ENCODE measurements at places on chromosomes 3 and 15.

- DNase-seq = no peak
Measured at GRCh38 chr3:25036633-25037032, 391.4 kb upstream of the RARB start.

GRCh38 chr3:177589911-177590381 is 392.7 kb upstream of the TBL1XR1 start:
- no peak for DNase-seq

GRCh38 chr15:44813231-44813630 is 76.9 kb downstream of the TRIM69 start:
- no peak for DNase-seq

- DNase-seq = no peak
Measured at GRCh38 chr15:72784456-72784876, 908 bp upstream of the ADPGK start.

DNA sequence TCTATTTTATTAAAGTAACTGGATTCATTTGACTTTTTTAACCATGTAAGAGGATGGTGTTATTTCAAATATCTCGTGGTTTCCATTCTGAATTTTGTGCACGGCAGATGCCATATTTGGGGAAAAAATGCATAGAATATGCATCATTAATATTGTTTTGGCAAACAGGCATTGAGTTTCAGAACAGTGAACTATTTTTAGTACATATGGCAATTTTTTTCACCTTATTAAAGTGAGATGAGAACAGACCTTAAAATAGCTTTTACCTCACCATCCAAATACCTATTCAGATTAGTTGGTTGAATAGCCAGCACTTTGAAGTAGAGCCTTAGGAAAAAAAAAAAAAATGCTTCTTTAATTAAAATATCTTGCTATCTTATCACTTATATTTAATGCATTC is 117.3 kb upstream of the FLNB start:
- DNase-seq = no peak

- no peak for DNase-seq
Measured at GRCh38 chr3:103048068-103048722, 613.4 kb downstream of the ZPLD1 start.

GRCh38 chr3:188817935-188818269 is 353.9 kb upstream of the TPRG1 start:
- DNase-seq = no peak

DNA sequence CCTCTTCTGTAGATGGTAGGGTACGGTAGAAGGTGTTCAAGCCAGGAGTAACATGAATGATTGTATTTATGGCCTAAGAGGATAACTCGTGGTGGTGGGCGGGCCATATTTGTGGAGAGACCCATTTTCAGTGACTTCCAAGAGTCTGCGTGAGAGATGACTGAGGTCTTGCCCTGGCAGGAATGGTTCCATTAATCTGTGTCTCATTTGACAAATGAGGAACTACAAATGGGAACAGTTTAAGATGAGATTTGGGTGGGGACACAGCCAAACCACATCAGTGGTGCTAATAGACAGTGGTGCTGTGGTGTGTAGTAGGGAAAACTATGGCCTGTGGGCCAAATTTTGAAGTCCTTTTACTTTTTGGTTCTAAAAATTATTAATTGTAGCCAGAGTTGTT is 47.1 kb downstream of the FLNB start:
- no peak for DNase-seq

GRCh38 chr3:74124782-74125181 is 489.7 kb downstream of the CNTN3 start:
- no peak for DNase-seq

- no peak for DNase-seq
Measured at GRCh38 chr3:114128231-114128630, 50.6 kb downstream of the DRD3 start.

- peak; percentile 82 for DNase-seq
Measured at GRCh38 chr3:49165771-49166751, at the start of gene CCDC71. CCDC71 (minus strand) TSS chr3:49166331; CDS start chr3:49164208, 2,123 bp downstream.

- no peak for DNase-seq
Measured at GRCh38 chr3:188518416-188518815, 364.5 kb downstream of the LPP start.

GRCh38 chr3:188646592-188646991 is 492.6 kb downstream of the LPP start:
- no peak for DNase-seq

DNA sequence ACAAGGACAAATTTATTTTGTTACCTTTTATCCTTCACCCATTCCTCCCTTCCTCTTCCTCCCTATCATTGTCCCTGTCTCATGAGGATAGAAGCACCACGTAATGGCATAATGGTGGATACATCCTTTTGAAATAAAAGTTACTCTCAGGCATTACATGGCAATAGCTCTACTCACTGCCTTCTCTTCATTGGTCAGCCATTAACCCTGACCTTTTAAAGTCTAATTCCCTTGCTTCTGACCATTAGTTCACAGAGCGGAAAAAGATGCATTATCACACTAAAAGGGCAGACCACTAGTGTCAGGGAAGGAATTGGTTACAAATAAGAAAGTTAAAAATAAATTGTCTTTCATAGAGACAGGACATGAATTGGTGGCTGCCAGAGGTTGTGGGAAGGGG is 54.6 kb upstream of the EIF1B start:
- DNase-seq = no peak

GRCh38 chr3:112894258-112894657 is 47.6 kb upstream of the CD200R1L start:
- no peak for DNase-seq

- DNase-seq = no peak
Measured at GRCh38 chr3:23481616-23482278, 278.6 kb downstream of the UBE2E2 start.

DNA sequence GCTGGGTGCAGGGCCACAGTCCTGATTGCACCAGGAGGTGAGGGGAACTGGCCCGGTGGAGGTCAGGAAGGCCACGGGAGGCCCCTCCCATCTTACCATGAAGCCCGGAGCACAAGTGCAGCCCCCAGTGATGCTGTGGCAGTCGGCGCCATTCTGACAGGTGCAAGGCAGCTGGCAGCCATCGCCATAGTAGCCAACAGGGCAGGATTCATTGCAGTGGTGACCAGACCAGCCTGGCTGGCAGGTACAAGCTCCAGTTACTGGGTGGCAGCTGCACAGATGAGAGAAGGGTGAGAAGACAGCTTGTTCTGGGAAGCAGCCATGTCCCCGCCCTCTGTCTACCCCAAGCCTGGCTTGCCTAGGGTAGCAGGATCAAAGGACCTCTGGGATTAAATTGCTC is 88.2 kb downstream of the RAB11A start:
- no peak for DNase-seq

- peak; percentile 90 for DNase-seq
Measured at GRCh38 chr3:9932843-9933560, 632 bp upstream of the CRELD1 start.

GRCh38 chr15:94493176-94493575 is 261.8 kb downstream of the MCTP2 start:
- no peak for DNase-seq

DNA sequence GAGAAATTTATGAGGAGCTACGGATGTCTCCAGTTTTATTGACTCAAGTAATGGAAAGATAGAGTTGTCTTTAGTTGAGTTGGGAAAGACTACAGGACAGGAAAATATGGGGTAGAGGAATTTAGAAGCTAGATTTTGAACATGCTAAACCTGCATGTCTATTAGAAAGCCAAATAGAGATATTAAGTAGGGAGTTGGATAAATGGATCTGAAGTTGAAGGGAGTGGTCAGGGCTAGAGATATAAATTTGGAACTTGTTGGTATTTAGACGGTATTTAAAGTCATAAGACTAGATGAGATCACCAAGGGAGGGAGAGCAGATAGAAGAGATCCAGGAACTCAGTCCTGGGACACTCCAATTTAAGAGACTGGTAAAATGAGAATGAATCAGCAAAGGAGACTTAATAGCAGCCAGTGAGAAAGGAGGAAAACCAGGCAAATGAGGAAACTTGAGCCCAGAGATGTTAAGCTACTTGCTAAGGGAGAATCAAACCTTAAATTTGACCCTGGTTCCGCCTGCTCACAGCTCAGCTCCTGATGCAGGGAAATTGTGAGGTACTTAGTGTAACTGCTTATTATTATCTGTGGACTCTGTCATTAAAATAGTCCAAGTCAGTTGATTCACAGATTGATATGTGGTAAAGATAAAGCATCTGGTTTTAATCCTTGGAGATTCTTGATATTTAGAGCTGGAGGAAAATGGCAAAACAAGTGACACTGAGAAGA is 35.8 kb downstream of the ABI3BP start:
- DNase-seq = no peak

DNA sequence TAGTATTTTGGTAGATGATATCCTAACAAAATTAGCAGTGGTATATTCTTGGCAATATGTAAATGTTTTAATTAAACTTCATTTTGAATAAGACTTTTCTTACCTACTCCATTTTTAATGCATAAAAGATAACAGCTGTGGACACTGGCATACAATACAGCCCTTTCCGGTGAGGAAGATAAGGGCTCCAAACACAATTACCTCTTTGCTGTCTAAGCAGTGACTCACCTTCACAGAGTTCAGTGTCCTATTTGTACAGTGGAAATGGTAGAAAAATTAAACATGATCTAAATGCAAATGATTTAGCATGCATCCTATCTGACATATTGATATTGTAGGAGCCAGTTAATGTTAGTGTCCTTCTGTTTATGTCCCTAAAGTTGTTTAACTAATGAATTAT is 969.4 kb downstream of the PLOD2 start:
- no peak for DNase-seq

- no peak for DNase-seq
Measured at GRCh38 chr3:166484470-166484869, 647.2 kb upstream of the BCHE start.

DNA sequence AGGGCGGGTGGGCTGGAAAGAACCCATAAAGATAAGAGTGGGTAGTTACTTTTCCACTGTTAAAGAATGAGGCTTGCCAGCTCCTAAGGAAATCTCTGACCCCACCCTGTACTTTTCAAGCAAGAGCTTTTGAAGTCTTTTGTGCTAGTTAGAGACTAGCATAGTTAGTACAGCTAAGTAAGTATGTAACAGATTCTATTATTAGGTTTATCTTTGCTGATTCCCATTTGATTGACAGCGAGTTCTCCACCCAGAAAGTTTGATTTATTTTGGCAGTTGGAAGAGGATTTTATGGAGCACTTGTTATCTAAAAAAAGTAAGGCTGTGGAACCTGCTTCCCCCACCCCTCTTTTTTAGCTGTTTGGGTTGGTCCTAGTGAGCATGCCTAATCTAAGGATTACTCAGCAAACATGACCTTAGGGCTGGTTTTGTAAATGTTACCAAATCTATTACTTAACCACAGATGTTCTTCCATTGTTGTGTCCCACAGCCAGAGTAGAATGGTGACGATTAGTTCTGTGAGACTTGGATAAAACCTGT is 57.6 kb downstream of the FNDC3B start:
- DNase-seq = no peak

- no peak for DNase-seq
Measured at GRCh38 chr3:122183521-122183892, at the start of gene CASR. CASR (plus strand) TSS chr3:122183668; CDS start chr3:122254190, 70,522 bp downstream.

DNA sequence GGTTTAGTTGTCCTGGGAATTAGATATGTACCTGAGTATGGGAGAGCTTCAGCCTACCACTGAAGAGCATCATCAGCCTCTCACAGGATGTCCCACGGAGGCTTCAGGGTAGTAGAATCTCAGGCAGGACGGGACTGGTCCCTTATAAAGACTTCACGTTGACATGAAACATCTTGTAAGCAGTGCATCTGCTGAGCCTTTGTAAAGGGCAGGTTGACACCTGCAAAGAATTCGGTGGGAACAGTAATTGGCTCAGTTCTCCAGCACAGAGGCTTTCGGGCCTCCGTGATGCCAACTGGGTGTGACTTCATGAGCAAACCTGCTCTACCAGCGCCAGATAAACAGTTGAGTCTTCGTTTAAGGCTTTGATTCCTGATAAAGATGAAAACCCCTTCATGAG is 26.9 kb upstream of the AVEN start:
- no peak for DNase-seq

DNA sequence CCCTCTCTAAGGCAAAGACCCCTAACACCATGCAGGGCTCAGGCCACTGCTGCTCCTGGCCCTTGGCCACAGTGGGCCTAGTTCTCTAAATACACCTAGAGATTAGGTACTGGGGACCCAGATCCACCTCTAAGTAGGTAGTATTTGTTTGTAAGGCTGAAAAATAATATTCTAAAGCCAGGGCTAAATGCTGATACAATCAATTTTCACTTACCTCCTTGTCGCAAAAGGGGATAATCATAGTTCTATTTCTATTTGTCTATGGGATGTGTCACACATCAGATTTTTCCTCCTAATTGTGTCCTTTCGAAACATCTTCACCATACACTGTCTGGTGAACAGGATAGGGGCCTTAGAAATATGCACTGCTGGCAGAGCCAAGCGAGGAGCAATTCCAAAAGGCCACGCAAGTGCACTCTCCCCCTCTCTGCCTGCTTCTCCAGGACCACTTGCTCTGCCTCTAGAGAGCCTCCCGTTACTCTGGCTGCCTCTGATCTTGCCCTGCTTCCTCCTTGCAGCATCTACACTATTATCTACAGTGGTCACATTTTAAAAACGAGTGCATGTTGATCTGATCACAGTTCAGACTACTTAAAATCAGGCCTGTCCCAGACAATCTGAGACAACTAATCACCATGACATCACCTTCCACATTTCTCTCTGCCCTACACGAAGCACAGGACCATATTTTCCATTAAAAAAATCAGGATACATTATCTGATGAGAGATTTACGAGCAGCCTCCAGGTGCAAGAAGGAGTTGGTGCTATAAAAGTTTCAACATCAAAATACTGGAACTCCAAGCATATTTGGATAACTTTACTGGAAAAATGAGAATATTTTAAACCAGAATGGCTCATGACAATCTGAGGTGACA is 115.4 kb downstream of the MYLK start:
- DNase-seq = no peak

DNA sequence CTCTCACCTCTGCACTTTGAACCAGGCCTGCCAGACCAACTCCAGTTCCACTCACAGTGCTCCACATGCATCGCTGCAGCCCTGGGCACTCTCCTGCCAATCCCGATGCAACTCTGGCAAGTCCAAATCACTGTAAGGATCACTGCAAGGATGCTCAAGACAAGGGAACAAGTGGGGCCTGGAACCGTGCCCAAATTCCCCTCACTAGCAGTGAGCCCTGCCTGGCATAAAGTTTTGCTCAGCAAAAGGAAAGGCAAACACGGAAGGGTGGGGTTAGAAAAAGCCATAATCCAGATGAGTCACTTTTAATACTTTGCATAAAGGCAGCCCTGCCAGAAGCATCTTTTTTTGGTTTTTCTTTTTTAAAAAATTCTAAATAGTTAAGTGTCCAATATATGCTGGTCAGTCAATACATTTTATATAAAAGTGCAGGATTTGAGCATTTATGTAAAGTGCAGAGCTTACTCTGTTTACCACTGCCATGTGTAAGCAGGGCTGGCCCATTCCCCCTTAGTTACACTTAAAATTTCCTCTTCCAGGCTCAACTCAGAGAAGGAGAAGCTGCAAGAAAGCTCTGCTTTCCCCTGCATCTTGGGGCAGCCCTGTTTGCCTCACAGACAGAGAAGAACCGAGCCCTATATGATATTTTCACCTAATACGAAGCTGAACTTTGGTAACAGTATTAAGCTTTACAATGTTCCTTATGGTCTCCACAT is 102.2 kb downstream of the CD47 start:
- DNase-seq = peak; percentile 34

Measured in CD4-positive, alpha-beta T cell treated with Interleukin-10 for 1 hour (primary cell).